ENCODE measurements at places on chromosomes 1 and 21.

DNA sequence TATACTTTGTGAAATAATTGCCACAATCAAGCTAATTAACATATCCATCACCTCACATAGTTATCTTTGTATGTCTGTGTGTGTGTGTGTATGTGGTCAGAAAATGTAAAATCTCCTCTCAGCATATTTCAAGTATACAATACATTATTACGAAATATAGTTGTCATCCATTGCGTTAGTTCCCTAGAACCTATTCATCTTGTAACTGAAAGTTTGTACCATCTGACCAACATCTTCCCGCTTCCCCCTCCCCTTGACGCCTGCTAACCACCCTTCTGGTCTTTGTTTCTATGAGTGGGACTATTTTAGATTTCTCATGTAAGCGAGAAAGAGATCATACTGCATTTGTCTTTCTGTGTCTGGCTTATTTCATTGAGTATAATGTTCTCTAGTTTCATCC is 455.3 kb downstream of the KCNT2 start:
- DNase-seq = no peak

DNA sequence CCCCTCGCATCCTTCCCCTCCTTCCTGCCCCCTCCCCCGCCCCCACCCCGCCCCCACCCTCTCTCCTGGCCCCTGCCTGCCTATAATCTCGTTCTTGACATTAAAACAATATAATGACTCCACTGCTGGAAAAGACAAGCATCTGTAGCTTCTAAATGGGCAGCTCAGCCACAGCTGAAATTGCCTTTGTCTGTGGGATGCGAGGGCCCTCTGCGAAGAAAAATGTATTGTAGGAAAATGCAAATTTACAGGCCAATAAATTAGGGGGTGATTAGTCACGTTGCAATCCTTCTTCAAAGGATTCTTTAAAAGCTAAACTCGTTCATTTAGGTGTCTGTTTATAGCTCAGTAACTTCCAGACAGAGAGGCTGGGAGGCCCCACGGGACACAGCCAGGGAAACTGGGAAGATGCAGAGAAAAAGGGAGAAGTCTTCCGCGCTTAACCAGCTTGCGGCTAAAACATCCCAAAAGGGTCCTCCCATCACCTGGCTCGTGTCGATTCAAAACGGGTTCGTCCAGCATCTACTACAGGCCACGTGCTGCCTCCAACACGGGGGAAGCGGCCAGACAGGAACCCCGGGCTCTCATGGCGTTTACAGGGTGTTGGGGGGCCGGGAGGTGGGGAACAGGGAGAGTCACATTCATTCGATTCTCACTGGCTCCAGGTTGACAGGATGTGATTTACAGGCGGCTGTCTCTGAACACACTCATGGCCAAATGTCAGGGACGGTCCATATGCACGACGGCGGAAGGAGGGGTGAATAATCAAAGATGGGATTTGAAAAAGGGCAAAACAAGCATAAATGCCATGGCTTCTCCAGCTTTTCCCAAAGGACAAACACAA is 100.5 kb upstream of the ZBTB40 start:
- no peak for DNase-seq

- DNase-seq = no peak
Observed at GRCh38 chr1:45473302-45473701, 17.7 kb downstream of the TESK2 start.

DNA sequence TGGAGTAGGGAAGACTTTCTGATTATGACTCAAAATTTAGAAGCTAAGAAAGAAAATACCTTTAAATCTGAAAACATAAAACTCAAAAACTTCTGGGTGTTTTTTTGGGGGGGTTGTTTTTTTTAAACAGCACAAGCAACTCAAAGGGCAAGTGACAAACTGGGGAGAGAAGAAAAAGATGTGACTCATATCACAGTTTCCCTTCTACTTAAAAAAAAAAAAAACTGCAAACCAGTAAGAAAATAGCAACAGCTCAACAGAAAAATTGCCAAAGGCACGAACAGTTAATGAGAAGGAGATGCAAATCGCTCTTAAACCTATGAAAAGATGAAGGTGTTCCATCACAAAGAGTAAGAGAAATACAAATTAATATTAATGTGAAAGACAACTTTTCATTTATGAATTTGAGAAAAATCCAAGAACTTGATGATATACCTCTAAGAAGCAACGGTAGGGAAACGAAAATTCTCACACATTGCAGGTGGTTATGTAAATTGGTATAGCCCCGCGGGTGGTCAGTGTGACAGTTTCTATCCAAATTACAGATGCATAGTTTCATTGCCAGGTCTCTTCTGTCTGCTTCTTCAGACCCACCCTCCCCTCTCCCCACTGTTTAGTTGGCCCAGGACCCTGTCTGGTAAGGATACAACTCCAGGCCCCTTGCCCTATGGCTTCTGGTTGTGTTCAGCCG is 9.0 kb downstream of the IFNAR2 start:
- no peak for DNase-seq

DNA sequence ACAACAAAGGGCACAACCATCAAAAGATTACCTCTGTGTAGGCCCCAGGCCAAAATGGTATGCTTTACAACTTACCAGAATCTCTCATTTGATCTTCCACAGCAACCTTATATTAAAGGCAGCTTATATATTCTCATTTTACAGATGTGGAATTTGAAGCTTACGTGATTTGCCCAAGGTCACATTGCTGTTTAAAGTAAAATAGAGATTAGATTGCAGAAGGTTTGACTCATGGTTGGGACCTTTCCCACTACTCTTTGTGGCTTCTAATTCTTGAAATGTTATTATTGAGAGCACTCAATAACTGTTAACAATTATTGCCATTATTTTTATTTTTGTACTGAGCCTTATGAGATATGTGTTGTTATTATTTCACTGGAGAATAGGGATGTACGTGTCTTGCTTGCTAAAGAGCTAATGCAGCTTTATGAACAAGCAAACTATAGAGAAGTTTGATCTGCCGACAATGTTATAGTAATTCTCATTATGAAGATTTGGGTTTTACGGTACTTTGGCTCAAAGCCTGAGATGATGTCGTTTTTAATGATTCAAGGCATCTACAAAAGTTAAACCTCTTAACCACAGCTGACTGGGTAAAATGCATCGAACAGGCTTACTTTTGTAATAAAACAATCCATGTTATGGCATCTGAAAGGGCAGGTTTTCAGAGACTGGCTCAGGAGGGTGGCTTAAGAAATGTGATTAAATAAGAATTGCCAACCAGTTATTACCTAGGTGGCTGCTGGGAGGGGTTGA is 43.3 kb upstream of the TSNAX start:
- DNase-seq = no peak

DNA sequence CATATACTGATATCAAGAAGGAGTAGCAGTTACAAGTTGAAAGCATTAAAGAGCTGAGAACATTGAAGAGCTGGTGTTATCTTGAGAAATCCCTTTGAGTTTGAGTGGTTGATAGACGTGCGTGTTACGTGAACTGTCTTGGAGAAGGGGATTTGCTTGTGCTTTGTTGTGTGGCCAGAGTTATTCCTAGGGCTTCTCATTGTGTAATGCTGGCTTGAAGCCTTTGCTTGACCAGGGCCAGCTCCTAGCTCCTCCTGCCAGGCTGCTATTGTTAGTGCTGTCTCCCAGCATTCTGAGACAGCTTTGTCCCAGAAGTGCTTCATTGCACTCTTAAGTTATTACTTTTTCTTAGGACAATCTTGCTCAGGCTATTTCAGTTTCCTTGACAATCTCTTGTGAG is 116.2 kb upstream of the KCNK2 start:
- DNase-seq = no peak

DNA sequence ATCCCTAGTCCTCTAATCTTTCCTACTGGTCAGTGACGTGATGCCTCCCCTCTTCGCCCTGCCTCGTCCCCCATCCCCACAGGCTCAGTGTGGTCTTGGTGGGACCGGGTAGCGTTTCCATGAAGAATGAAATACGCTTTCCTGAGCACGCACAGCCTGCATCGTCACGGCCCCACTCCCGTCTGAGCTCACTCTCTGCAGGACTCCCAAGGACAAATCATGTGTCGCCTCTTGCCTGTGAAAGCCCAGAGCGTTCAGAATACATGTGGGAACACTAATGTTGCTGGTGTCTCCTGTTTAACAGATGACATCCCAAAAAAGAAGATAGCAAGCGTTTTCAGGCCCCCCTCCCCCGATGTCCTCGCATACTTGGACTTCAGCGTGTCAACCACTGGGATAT is 49.2 kb downstream of the S100B start:
- DNase-seq = no peak

DNA sequence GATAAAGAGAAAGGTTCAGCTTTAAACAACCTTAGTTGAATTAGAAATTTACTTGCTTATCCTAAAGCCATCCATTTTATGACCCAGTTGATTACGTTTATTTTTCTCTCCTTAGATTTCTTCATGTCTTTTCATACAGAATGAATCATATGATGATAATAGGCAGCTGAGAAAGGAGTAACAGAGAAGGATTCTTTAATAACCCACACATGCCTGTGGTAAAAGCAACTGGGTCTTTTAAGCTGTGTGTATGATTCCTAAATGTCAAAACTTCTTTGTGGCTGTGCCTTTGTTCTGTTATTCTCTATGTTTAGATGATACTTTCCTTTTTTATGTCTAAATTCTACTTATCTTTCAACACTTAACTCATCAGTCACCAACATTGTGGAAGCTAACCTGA is 626.5 kb downstream of the NCAM2 start:
- DNase-seq = peak; percentile 58

GRCh38 chr1:243642936-243643335 is 207.1 kb downstream of the AKT3 start:
- no peak for DNase-seq

DNA sequence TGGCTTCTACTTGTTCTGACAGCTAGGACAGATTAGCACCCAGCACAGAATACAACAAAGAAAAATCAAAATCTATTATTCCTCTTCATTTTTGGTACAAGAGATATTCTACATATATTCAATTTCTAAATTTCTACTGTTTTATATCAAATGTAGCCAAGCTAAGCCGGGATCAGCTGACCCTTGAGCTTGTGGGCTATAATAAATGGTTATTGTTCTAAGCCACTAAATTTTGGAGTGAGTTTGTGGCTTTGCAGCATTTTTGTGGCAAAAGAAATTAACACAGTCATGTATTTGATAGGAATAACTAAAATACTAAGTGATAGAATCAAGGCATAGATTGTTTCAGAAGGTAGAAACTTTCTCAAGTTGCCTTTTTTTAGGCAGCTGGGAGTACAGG is 50.7 kb downstream of the APP start:
- DNase-seq = no peak

DNA sequence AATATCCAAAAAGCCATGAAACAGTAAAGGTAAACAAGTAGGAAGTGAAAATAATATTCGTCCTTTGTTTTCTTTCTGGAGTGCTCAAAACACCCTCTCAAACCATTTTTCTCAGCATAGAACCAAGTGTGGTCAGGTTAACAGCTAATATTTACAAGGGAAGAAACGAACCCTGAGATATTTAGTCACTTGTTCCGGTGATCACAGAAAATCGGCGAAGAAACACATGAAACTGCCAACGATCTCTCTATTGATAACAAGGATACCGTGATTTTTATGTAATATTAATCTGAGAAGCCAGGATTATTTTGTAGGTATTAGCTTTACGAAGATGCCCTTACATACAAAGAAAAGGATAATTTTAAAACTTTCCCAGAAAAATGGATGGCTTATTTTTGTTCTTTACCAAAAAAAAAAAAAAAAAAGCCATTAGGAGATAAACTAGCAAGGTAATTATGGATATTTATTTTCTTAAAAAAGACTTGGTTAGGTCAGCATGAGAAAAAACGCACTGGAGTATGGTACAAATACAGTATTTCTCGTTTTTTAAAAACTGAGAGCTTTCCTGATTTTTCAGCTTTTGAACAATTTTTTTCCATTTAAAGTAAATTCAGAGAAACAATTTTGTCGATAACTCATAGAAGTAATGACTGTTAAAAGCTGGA is 107.3 kb upstream of the HNRNPU start:
- no peak for DNase-seq

DNA sequence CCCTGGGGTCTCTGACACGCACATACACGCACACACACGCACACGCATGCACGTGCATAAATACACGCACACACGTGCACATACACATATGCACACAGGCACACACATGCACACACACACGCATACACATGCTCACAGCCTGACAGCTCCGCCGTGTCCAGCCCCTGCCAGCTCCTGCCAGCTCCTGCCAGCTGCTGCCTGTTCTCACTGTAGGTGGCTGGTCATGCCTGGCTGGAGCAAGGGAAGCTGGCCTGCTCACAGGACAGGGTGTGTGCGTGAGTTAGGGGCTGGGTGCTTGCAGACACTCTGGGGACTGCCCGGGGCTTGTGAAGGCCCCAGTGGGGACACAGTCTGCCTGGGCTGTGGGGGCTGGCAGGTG is 4.9 kb downstream of the PLCH2 start:
- DNase-seq = no peak

GRCh38 chr1:33560680-33561079 is 88.2 kb downstream of the ZSCAN20 start:
- no peak for DNase-seq

DNA sequence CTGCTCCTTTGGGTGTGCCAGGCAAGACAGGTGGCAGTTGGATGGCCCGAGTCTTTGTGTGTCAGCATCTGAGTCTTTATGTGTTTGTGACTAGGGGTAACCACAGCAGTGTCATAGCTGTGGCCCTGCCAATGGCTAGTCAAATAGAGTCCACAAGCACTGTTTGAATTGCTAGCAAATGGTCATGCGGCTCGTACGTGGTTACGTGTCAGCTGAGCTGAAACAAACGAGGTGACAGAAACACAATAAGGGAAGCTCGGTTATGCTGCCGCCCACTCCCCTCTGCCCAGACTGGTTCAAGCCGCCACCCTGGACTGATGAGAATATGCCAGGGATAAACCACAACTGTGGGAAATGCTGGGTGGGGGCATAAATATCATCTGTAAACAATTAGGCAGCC is 174.3 kb upstream of the LMO4 start:
- DNase-seq = peak; percentile 28

GRCh38 chr1:108877348-108878159 is 769 bp downstream of the GPSM2 start:
- DNase-seq = peak; percentile 16

DNA sequence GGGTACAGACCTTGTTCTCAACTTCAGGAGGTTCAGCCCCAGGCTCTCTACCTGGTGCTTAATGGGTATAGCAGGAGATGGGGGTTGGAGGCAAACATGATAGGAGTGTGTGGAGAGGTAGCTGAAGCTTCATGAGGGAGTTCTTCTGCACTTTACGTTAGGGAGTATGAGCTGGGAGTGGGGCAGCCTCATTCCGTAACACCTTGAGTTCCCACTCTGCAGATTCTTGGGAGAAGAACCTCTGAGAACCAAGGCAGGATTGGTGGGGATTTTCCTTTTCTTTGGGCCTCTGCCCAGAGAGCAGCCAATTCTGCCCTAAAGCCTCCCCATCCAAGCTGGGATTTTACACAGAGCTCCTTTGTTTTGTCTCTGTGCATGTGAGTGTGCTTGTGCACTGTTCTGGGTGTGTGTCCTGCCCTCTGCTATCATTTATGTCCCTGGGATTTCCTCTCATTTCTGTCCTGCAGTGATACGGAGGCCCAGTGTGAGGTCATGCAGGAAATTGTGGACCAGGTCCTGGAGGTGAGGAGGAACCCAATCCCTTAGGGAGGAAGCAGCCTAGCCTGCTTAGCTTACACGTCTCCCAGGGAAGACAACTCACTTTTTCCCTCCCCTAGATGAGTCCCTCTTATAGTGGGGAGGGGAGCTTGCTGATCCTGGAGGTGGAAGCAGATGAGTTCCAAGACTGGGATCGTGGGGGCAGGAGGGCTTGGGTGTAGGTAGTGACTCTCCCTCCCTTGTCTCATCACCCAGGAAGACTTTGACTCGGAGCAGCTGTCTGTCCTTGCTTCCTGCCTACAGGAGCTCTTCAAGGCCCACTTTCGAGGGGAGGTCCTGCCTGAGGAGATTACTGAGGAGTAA is 11.6 kb upstream of the SLC27A3 start:
- peak; percentile 97 for DNase-seq

- DNase-seq = no peak
Observed at GRCh38 chr1:245110406-245110805, 44.4 kb upstream of the KIF26B start.
